ENCODE measurements at places on chromosomes 11 and 22.

GRCh38 chr11:92653454-92653853 lies 316.0 kb upstream of the MTNR1B start:
- DNase-seq, result no peak

DNA sequence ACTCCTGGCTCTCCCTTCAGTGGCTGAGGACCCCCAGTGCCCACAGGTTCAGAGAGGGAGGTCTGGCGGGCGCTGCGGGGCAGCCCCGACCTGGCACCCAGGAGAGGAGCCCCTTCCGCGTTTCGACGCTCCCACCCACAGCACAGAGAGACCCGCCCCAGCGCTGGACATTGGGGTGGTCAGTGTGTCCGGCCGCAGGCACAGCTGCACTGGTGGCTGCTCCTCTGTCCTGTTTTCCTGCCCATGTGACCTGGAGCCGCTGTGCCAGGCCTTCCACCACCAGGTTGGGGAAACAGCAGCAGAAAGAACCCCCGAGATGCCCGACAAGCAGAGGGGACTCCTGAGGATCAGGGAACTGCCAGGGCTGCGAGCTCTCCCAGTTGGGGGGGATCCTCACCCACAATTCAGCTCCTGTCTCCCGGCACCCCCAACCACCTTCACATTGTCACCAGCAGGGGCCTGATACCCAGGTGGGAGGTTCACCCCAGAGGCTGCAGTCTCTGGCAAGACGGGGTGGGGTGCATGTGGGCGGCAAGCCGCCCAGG lies 13.6 kb downstream of the KRTAP5-5 start:
- no peak for DNase-seq

DNA sequence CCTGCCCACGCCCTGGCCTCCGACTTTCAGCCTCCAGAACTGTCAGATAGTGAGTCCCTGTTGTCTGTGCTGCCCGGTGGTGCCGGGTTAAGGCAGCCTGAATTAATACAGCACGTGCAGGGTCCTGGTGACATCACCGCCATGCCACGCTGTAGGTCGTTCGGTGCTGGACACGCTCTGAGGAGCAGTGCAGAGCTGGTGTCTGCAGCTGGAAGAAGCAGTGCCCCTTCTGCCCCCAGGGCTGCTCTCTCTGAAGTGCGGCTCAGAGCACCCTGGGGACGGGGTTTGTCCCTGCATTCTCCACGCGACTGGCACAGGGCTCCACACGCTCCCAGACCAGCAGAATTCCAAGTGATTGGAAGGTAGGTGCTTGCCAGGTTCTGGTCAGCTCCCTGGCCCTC lies 831.5 kb downstream of the TBC1D22A start:
- DNase-seq, result no peak

DNA sequence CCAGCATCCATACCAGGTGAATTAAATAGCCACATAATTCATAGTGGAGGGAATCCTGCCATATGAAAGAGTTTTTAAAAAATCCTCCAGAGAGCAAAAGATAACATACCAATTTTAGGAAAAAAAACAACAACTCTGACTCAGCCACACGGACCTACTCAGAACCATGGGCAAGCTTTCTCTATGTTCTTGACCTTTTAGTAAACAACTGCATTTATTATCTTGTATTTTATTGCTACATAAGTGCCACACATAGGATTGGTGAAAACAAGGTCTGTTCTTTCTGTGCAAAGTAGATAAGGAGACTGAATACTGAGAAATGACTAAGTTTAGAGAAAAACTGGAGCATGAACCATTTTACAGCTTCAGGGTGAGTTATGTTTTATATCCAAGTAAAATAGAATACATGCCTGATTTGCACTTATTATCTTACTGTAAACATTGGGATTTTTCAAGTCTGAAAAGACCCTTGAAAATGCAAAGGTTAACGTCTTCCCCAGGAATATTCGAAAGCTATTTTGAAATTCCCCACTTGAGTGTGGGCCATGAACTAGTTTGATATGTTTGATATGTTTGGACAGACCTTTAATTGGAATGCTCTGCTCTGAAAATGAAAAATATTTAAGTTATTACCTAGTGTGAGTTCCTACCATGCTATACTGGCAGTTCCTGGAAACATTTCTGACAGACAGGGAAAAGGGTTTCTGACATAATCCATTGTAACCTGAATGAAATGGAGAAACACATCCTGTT lies 89.5 kb upstream of the DDI1 start:
- DNase-seq, result no peak

- DNase-seq, result no peak
These were observed 73.8 kb upstream of the CDON start for GRCh38 chr11:126136507-126136906.

GRCh38 chr11:44791316-44791925 lies 64.7 kb downstream of the TSPAN18 start:
- DNase-seq, result peak; percentile 42

GRCh38 chr22:23622634-23623033 lies 9.5 kb downstream of the DRICH1 start:
- no peak for DNase-seq

GRCh38 chr11:10875430-10876021 lies 17.7 kb upstream of the ZBED5 start:
- no peak for DNase-seq

DNA sequence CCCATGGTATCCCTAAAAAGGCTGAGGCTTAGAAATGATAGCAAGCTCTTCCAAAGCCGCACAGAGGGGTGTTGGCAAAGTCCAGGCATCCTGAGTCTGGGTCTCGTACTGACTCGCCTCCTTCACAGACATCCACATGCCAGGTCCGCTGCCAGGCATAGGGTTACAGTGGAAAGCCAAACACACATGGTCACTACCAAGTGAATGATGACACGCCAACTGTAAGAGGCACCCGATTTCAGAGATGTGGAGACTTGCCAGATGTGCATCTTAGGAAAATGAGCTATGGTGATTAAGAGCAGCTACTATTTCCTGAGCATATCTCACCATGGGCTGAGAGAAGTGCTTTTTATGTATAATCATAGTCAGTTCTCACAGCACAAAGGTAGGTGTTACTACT lies 314.9 kb downstream of the MIAT start:
- DNase-seq, result no peak

GRCh38 chr11:34601609-34602008 lies 19.3 kb upstream of the EHF start:
- no peak for DNase-seq

DNA sequence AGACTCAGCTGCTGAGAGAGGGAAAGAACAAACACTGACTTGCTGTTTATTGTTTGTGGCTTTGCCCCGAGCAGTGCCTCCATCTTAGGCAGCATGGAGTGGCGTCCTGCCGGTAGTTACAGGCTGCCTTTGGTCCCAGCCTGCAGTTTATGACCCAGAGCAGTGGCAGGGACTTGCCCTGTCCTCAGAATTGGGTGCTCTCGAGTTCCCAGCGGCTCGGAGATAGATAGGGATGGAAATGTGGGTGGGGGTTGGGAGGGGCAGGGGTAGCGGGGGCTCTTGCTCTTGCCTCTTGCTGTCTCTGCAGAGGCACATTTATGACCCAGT lies 3.1 kb downstream of the ALX4 start:
- no peak for DNase-seq

- DNase-seq, result peak; percentile 25
These were observed 135.9 kb downstream of the FDX1 start for GRCh38 chr11:110565357-110566336.

GRCh38 chr22:39176143-39176713 lies 23.7 kb upstream of the CBX7 start:
- DNase-seq, result no peak

DNA sequence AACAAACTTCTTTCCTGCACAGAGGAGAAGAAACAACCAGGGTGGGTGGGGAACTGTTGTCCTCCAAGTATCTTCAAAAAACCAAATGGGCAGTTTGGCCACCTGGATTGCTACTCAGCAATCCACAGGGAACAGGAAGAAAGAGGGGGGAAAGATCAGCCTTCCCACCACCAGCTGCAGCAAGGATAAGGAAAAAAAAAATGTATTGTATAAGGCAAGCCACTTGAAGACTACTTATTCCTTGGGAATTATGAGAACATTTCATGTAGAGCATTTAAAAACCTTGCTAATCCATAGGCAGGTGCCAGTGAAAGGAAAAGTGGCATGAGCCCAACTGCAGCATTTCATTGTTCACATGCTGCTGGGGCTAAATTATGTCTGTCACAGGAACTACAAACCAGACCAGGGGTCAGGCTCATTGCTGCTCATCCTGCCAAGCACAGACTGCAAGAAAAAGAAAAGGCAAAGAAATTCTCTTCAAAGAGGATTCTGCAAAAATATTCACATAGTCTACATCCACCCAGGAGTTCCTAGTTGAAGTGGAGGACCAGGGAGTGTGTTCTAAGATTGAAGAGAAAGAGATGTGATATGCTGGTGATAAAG lies 2.2 kb downstream of the RAB30 start:
- DNase-seq, result no peak

- DNase-seq, result peak; percentile 16
These were observed 148.8 kb downstream of the CRYBB2 start for GRCh38 chr22:25368271-25368670.
